Stimulated activated CD8-positive, alpha-beta memory T cell treated with anti-CD3 and anti-CD28 coated beads, Interleukin-2, amount 100 ng/mL, for 48 hours (primary cell): ENCODE measurements at places on chromosomes 2 and 18.
A peak's percentile ranks its signal among the peaks of the same experiment; 100 is the strongest.

DNA sequence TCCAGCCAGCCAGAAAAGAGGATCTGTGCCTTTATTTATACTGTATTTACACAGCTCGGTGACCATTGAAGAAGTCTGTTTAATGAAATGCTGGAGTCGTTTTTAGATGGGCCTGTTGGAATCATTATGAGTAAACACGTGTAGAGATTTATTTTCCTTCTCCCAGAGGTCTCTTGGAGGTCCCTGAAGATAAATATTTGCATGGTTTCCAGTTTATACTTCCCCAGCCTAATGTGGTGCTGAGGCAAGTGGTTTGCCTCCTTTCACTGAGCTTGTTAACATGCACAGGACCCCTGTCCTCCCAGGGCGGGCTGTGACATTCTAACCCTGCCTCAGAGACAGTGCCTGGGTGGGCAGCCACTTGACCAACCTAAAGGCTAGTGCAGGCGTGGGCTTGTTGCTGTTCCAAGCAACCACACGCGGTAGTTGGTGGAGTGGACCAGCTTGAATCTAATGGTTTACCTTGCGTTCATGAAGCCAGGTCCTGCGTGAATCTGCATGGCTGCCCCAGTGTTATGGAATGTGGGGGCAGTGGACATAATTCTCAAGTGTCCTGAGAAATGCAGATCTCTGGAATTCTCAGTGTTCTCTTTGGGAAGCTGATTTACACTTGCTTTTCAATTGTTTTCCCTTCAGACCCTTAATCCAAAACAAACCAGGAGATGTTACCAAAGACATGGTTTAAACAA is 130.2 kb upstream of the DLX2 start:
- DNase-seq: no peak

DNA sequence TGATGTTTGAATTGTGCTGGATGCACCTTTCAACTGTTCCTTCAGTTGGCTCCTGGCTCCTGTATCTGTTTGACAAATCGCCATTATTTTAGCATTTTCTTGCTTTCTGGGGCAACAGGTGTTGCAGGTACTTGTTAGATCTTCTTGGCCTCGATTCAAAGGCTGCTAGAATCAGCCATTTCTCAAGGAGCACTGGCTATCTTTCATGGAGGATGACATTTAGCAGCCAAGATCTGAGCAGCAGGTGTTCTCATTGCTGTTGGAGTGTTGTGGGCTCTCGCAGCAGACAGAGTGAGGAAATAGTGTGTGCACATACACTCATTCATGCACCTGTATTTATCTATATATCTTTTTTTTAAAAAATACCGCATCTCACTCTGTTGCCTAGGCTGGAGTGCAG is 52.2 kb downstream of the INPP5D start:
- no peak for DNase-seq

DNA sequence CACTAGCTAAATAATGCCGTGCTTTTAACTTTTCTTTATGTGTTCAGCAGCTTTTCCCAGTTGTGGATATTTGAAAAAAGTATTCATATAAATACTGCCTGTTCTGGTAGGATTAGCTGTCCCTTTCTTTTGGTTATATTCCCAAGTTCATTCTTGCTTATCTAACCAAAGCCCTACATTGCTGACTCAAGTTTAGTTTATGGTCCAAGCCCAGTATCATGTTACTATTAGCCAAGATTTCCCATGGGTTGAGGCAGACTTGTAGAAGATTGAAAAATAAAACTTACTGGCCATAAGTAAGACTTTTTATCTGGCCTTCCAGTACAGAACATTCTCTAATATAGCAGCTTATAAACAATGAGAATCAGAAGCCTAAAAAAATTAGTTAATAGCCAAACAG is 49.7 kb upstream of the NFE2L2 start:
- no peak for DNase-seq

DNA sequence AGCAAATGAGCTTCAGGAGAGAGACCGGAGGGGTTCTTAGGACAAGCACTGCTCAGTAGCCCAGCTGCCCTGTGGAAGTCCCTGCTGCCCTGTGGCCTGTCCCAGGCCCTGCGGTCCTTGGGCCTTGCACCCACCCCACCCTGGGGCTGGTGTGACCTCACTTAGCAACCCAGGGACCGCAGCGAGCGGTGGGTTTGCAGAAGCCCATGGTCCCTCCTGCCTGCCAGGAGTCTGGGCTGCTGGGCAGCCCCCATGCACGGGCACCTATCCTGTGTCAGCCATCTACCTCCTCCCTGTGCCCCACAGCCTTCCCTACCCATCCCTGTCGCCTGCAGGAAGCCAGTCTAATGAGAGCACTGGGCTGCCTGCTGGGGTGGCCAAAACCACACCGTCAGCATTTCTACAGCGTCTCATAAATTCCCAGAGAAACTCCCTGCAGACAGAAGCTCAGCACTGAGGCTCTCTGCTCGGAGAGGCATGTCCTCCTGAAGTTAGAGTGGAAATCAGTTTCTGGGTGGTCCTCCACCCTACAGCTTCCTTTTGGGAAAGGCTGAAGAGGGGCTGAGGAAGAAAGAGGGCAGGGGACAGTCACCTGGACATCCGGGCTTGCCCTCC is 231.1 kb upstream of the HS6ST1 start:
- no peak for DNase-seq

- no peak for DNase-seq
These were observed 15.5 kb downstream of the SPATS2L start for GRCh38 chr2:200321780-200322534.

- DNase-seq: no peak
These were observed 10.8 kb upstream of the ATL2 start for GRCh38 chr2:38387887-38388286.

GRCh38 chr18:48996901-48997463 is 46.2 kb upstream of the SMAD7 start:
- DNase-seq: no peak

DNA sequence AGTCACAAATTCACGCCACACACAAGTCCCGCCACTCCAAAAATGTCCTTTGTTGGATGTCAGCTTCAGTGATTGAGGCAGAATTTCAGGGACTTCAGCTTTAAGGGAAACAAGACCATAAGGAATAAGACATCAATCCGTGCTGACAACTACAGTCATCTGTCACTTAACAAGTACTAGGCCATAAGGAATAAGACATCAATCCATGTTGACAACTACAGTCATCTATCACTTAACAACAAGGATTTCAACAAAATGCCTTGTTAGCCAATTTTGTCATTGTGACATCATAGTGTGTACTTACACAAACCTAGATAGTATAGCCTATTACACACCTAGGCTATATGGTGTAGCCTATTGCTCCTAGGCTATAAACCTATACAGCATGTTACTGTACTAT is 58.0 kb downstream of the ANTXR1 start:
- no peak for DNase-seq

DNA sequence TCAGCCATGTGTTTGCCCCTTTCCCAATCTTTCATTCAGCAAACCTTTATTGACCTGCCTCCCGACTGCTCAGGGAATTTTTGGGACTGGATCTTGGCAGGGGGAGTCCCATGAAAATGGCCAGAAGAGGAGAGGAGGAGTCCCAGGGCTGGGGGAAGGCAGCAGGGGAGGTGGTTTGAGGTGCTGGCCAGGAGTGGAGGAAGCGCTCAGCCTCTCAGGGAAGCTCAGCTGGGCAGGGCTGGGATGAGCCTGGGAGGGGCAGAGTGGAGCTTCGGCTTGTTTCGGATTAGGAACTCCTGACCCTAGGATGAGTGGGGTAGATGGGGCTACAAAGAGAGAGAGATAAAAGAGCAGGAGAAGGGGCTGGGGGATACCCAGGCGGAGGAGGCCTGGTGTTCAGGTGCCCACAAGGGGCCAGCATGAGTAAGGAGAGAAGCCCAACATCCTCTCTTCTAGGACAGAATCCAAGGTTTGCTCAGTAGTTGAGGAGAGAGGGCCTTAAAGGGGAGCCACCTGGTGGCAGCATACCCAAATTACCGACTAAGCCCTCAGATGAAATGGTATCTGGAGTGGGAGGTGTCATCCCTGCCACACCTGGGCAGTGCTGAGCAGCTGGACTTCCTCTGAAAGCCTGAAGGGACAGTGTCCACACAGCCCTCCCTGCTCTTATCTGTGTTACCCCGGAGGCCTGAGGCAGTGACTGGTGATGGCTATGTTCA is 91.1 kb downstream of the INHBB start:
- DNase-seq: peak; percentile 15
